Small intestine (tissue), 16 donors: ENCODE measurements at places on chromosomes 6 and 20.

GRCh38 chr6:1781152-1781816 lies 171.6 kb downstream of the FOXC1 start:
- peaks cover 6% of the 10 kb centered on the region for H3K36me3 ChIP-seq
- no peak overlapping the region for H3K27ac ChIP-seq
- no peak overlapping the region for H3K4me3 ChIP-seq
- no peaks in the 10 kb centered on the region for H3K27me3 ChIP-seq

DNA sequence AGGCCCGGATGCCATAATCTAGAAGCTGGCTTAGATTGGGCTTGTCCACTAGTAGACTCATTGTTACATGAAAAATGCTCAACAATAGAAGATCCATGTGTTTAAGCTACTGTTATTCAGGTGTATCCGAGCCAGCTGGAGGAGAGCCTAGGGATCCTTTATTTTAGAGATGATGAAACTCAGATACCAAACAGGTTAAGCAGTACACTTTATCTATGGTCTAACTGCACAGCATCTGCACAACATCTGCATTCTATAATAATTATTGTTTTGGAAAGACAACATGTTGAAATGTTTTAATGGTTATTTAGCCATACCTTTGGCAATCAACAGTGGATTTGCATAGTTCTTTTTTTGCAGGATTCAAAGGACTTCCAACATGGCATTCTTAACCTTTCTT lies 134.1 kb downstream of the RFPL4B start:
- no peaks in the 10 kb centered on the region for H3K4me1 ChIP-seq
- no peak overlapping the region for H3K27ac ChIP-seq
- DNase-seq, result no peak
- H3K36me3 ChIP-seq, result no peaks in the 10 kb centered on the region
- no peak overlapping the region for H3K4me3 ChIP-seq
- H3K27me3 ChIP-seq, result no peaks in the 10 kb centered on the region

DNA sequence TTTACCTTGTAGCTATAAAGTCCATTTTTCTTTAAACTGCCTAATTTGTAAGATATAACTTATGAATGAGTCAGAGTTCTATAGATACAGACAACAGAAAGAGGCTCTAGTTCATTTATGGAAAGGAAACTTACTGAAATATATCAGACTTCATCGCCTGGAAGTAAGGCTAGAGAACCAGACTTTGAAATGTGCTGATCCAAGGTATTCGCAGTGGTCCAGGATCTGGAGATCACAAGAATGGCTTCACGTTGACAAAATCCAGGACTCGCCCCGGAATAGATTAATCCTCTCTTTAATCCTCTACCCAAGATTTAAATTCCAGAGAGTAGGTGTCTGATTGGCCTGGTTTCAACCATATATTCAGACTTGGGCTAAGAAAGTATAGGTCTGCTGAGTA lies 69.1 kb upstream of the LOC128125822 start:
- peaks cover 16% of the 10 kb centered on the region for H3K4me1 ChIP-seq
- no peak overlapping the region for H3K27ac ChIP-seq
- no peak for DNase-seq
- no peaks in the 10 kb centered on the region for H3K36me3 ChIP-seq
- H3K4me3 ChIP-seq, result no peak overlapping the region
- no peaks in the 10 kb centered on the region for H3K27me3 ChIP-seq

- no peak for DNase-seq
- no peak overlapping the region for H3K27ac ChIP-seq
- H3K4me3 ChIP-seq, result no peak overlapping the region
- H3K27me3 ChIP-seq, result no peaks in the 10 kb centered on the region
- no peaks in the 10 kb centered on the region for H3K36me3 ChIP-seq
Measured at GRCh38 chr20:23195636-23196035, 109.5 kb upstream of the CD93 start.

DNA sequence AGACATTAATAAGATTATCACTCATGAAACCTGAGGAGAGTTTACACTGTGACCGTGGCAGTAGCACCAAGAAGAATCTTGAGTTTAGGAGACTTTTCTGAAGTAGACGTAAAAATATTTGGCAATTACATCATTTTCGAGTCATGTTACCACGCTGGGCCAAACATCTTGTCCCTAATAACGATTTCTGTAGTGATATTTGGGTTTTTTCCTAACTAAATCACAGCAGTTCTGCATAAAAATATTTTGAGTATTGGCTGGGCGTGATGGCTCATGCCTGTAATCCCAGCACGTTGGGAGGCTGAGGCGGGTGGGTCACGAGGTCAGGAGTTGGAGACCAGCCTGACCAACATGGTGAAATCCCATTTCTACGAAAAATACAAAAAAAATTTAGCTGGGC lies 262.4 kb downstream of the PHF3 start:
- no peak overlapping the region for H3K4me3 ChIP-seq
- no peaks in the 10 kb centered on the region for H3K36me3 ChIP-seq
- no peaks in the 10 kb centered on the region for H3K27me3 ChIP-seq

- H3K4me1 ChIP-seq, result no peaks in the 10 kb centered on the region
- H3K27me3 ChIP-seq, result no peaks in the 10 kb centered on the region
- H3K4me3 ChIP-seq, result no peak overlapping the region
- DNase-seq, result no peak
Measured at GRCh38 chr6:113103634-113104361, 753.3 kb upstream of the MARCKS start.

- DNase-seq, result no peak
- no peak overlapping the region for H3K4me3 ChIP-seq
- H3K36me3 ChIP-seq, result no peaks in the 10 kb centered on the region
- no peaks in the 10 kb centered on the region for H3K27me3 ChIP-seq
- no peaks in the 10 kb centered on the region for H3K4me1 ChIP-seq
Measured at GRCh38 chr6:71446057-71446456, 157.4 kb downstream of the OGFRL1 start.

GRCh38 chr6:158376631-158377081 lies 64.4 kb downstream of the TULP4 start:
- H3K36me3 ChIP-seq, result no peaks in the 10 kb centered on the region
- DNase-seq, result no peak
- H3K4me3 ChIP-seq, result no peak overlapping the region
- no peaks in the 10 kb centered on the region for H3K27me3 ChIP-seq
- H3K4me1 ChIP-seq, result no peaks in the 10 kb centered on the region

- H3K27me3 ChIP-seq, result no peaks in the 10 kb centered on the region
- H3K4me1 ChIP-seq, result no peaks in the 10 kb centered on the region
- no peak for DNase-seq
Measured at GRCh38 chr6:170276369-170277057, 14.4 kb downstream of the DLL1 start.

DNA sequence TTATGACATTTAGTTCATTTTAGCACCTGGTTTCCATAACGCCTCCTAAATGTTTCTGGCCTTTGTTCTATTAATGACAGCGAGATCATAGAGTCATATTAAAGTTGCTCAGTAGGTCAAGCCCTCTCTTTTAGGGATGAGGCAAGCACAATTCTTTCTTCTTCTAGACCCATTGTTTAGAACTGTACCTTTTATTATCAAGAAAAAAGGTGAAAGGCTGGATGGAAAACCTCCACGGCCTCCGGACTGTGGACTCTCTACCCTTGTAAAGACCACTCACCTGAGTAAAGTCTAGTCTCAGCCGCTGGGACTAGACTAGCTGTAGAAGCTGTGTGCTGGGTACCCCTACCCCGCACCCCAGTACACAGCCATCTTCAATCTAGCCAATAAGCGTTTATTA lies 6.0 kb upstream of the AFDN start:
- H3K4me1 ChIP-seq, result peaks cover 9% of the 10 kb centered on the region
- no peak overlapping the region for H3K4me3 ChIP-seq
- no peak overlapping the region for H3K27ac ChIP-seq
- no peaks in the 10 kb centered on the region for H3K27me3 ChIP-seq
- DNase-seq, result peak; percentile 41

- no peak overlapping the region for H3K4me3 ChIP-seq
- DNase-seq, result no peak
- peaks cover 70% of the 10 kb centered on the region for H3K27me3 ChIP-seq
- H3K36me3 ChIP-seq, result no peaks in the 10 kb centered on the region
- no peak overlapping the region for H3K27ac ChIP-seq
Measured at GRCh38 chr6:389622-390021, 1.9 kb upstream of the IRF4 start.

DNA sequence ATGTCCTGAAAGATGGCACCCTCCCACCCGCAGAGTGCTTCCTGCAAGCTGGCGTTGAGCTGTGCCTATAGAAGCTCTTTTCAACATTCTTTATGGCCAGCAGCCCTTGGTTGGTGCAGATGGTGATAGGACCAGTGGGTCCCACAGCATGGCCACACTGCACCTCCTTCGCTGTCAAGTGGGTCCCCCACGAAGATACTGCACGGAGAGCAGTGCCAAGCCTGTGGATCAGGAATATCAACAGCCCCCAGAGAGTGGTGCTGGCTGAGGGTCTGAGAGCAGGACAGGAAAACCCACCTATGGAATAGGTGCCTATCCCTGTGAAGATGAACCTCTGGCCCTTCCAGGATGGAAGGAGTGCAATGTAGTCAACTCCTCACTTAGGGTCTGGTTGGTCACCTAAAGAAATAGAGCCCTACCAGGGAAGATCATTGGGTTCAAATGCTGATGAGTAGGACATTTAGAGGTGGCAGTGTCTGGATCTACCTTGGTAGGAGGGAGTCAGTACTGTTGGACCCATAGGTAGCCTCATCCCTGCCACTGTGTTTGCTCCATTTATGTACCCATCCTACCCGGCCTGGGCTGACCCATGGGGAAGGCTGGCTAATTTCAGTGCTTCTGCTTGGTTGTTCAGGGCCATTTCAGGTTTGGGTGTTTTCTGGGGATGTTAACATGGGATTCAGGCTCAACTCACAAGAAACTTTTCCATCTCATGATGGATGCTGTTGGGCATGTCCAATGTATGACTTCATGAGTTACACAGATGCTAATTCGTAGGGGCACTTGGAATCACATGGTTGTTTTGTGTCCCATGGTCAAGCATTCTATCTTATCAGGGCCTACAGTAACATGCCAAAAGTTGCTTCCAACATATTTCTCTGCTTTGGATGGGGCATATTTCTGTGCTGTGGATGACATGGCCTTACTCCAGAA lies 33.4 kb upstream of the MICB start:
- peaks cover 6% of the 10 kb centered on the region for H3K4me1 ChIP-seq
- no peak overlapping the region for H3K27ac ChIP-seq
- H3K4me3 ChIP-seq, result peak overlapping the region; percentile 72
- DNase-seq, result no peak
- H3K27me3 ChIP-seq, result no peaks in the 10 kb centered on the region

DNA sequence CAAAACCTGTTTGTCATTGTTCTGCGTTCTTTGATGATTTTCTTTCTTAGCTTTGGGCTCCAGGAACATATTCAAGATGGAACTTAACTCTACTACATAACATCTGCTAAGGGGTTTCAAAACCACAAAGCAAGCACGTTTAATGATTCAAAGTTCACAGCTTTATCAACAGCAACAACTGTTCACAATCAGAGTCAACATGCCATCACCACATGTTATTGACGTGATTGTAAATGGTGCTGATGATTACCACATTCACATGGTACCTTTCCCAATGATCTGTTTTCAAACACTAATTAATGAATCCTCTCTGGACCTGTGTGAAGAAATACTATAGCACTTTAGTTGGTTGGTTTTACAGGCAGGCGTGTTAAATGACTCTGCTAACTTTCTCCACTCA lies 180.6 kb upstream of the CEP162 start:
- no peaks in the 10 kb centered on the region for H3K27me3 ChIP-seq
- no peaks in the 10 kb centered on the region for H3K4me1 ChIP-seq
- no peaks in the 10 kb centered on the region for H3K36me3 ChIP-seq
- no peak overlapping the region for H3K27ac ChIP-seq

GRCh38 chr20:37564388-37565133 lies 36.9 kb upstream of the BLCAP start:
- peak; percentile 38 for DNase-seq
- no peaks in the 10 kb centered on the region for H3K27me3 ChIP-seq
- H3K4me3 ChIP-seq, result no peak overlapping the region
- H3K27ac ChIP-seq, result no peak overlapping the region

- no peak overlapping the region for H3K4me3 ChIP-seq
- no peaks in the 10 kb centered on the region for H3K36me3 ChIP-seq
- no peak for DNase-seq
- no peaks in the 10 kb centered on the region for H3K27me3 ChIP-seq
Measured at GRCh38 chr20:17500826-17501225, 30.4 kb downstream of the BFSP1 start.

DNA sequence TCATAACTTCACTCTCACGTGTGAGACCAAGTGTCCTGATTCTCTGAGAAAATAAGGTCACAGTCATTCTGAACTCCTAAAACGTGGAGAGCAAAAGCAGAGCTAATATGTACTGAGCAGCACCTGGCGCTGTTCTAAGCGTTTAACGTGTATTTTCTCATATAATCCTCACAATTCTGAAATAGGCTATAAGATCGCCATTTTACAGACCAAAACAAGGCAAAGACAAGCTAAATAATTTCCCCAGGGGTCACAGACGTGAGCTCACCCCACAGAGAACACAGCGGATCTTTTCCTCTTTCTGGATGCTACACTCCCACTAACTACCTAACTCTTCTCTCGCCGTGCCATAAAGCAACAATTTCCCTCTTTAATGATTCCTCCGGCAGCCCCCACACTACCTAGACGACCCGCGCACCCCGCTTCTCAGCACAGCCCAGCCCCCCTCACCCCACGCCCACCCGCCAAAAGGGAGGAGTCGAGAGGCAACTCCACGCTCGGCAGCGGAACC lies 636 bp downstream of the SUPT3H start:
- peaks cover 10% of the 10 kb centered on the region for H3K4me1 ChIP-seq
- no peak for DNase-seq
- H3K36me3 ChIP-seq, result no peaks in the 10 kb centered on the region
- peak overlapping the region; percentile 82 for H3K4me3 ChIP-seq

- DNase-seq, result no peak
- no peaks in the 10 kb centered on the region for H3K4me1 ChIP-seq
- no peak overlapping the region for H3K27ac ChIP-seq
Measured at GRCh38 chr20:15767586-15767985, 805.7 kb downstream of the KIF16B start.

DNA sequence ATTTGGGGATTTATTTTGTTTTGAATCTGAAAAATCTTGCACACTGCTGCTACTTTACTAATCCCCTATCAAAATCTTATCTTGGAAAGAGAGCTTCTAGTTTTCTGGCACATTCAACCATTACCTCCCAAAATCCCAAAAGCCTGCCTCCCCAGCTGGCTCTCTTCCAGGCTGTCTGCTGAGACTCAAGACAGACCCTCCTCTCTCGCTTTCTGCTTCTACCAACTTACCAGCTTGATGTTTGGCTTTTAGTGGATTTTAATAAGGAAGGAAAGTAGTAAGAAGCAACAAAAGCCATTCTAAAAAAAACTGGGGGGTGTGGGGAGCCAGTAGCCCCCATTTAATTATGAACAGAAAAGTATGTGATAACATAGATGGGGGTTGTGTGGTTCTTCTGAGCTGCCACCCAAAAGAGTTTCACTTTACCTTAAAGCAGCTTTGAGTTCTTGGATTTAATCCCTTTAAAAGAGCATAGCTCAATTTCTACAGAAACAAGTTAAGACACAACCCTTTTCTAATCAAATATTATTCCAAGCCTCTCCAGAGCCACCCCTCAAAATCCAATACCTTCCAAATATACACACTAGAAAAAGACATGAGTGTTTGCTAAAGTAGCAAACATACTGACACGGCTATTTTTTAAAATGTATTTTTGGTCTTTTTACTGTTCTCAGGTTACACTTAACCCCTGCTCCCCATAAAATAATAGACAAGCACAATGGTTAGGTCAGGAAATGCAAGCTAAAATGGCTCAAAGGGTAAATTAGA lies 71.7 kb downstream of the ATP9A start:
- peaks cover 5% of the 10 kb centered on the region for H3K4me1 ChIP-seq
- no peaks in the 10 kb centered on the region for H3K36me3 ChIP-seq
- no peak overlapping the region for H3K4me3 ChIP-seq
- no peaks in the 10 kb centered on the region for H3K27me3 ChIP-seq
- DNase-seq, result no peak
- H3K27ac ChIP-seq, result no peak overlapping the region
